ENCODE measurements at places on chromosomes 11 and 22. TPM values are rescaled to one million over a fixed set of nuclear protein-coding genes. Genes with fewer than 3 reads are reported as not detected.

- no peak overlapping the region for H3K27ac ChIP-seq
- H3K36me3 ChIP-seq, result no peaks in the 10 kb centered on the region
- DNase-seq, result no peak
- H3K4me1 ChIP-seq, result no peaks in the 10 kb centered on the region
- no peak overlapping the region for H3K4me3 ChIP-seq
These were observed 136.8 kb downstream of the KIF18A start for GRCh38 chr11:27971171-27971570.

DNA sequence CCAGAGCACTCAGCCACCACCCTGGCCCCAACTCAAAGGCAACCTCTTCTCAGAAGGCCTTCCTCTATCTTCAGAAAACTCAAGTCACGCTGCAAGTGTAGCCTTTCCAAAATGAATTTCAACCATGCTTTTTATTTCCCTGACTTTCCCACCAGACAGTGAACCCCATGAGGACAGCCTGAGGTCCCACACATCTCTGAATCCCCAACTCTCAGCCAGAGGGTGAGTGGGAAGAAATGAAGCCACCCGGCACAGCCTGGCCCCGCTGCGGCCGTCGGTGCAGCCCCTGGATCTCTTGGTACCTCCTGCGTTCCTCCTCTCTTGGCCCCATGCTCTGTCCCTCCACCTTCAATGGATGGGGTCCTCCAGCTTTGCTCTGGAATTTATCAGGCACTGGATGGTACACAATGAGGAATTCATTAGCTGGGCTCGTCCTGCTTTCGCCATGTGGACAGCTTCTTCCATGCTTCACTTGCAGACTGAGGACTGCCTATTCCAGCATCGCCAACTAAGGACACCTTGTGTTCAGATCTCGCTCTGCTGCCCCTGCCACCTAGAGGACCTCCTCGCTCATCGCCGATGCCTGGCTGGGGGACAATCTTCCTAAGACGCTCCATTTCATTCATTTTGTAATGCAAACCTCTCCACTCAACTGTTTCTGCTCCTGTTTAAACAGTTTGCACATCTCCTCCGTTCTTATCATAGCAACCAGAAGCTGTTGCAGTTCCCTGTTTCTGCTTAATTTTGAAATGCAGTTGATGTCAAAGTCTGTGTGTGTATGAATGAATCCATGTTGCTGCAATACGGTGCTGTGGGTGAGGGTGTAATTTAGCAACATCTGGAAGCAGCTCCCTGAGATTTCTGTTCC lies 672.1 kb downstream of the TBC1D22A start:
- DNase-seq, result no peak
- H3K4me3 ChIP-seq, result no peak overlapping the region
- no peaks in the 10 kb centered on the region for H3K4me1 ChIP-seq

- no peak overlapping the region for H3K27ac ChIP-seq
- no peaks in the 10 kb centered on the region for H3K36me3 ChIP-seq
- no peak overlapping the region for H3K4me3 ChIP-seq
- H3K27me3 ChIP-seq, result no peaks in the 10 kb centered on the region
- H3K4me1 ChIP-seq, result no peaks in the 10 kb centered on the region
- no peak for DNase-seq
These were observed 27.9 kb downstream of the OR9I1 start for GRCh38 chr11:58097437-58097836.

DNHD1 gene
- total RNA-seq, result 24.1 TPM

- DNase-seq, result no peak
- H3K4me3 ChIP-seq, result peak overlapping the region; percentile 93
- peak overlapping the region; percentile 99 for H3K27ac ChIP-seq
- H3K27me3 ChIP-seq, result no peaks in the 10 kb centered on the region
- H3K36me3 ChIP-seq, result no peaks in the 10 kb centered on the region
These were observed 2.2 kb downstream of the YAP1 start for GRCh38 chr11:102112509-102112821.

DNA sequence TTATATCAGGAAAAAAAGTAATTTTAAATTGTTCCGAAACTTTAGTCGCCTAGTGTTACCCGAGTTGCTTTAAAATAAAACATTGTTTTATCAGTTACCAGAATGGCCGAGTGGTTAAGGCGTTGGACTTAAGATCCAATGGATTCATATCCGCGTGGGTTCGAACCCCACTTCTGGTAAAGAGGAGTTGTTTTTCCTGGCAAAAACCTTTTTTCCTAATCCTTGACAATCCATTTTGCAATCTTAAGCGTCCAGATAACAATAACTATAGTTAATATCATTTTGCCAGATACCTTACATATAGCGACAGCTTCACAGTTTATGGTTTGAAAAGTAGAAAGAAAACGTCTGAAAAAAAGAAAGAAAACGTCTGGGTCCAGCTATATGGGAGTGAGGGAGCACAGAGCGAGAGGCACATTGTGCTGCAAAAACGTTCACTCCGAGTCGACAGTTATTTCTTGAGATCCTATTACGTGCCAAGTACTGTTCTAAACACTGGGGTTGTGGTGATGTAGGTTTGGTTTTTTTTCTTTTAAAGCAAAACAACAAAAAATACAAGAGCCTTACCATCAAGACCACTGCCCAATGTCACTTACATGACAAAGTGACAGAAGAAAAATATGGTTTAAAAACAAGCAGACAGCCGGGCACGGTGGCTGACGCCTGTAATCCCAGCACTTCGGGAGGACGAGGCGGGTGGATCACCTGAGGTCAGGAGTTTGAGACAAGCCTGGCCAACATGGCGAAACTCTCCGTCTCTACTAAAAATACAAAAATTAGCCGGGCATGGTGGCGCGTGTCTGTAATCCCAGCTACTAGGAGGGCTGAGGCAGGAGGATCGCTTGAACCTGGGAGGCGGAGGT lies 40.6 kb downstream of the OR4D9 start:
- H3K27me3 ChIP-seq, result no peaks in the 10 kb centered on the region
- H3K4me1 ChIP-seq, result no peaks in the 10 kb centered on the region
- peak overlapping the region; percentile 93 for H3K4me3 ChIP-seq
- no peak for DNase-seq

CD6 gene
- 2.2 TPM for total RNA-seq

DNA sequence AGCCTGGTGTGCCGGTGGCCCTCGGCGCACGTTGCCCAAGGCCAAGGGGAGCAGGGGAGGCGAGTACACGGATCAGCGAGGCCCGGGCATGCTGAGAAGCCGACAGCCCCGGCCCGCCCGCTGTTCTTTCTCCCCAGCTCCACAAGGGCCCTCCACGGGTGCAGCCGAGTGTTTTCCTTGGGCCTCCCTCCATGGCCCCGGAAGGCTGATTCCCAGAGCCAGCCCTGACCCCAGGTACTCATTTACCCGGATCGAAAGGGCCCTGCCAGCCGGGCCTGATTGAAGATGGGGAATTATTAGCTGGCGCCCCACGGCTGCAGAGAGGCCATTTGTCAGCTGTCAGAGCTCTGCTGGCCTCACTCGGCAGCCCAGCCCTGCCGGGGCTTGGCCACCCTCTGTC lies 53.1 kb downstream of the WNT7B start:
- no peak overlapping the region for H3K4me3 ChIP-seq
- H3K4me1 ChIP-seq, result no peaks in the 10 kb centered on the region
- no peaks in the 10 kb centered on the region for H3K27me3 ChIP-seq
- DNase-seq, result no peak
- no peaks in the 10 kb centered on the region for H3K36me3 ChIP-seq
- no peak overlapping the region for H3K27ac ChIP-seq

GRM5 gene
- total RNA-seq, result 3.4 TPM

- H3K27me3 ChIP-seq, result no peaks in the 10 kb centered on the region
- DNase-seq, result no peak
- no peaks in the 10 kb centered on the region for H3K4me1 ChIP-seq
- H3K27ac ChIP-seq, result no peak overlapping the region
These were observed 22.0 kb downstream of the IFT27 start for GRCh38 chr22:36753916-36754315.

- no peak overlapping the region for H3K4me3 ChIP-seq
- H3K27me3 ChIP-seq, result no peaks in the 10 kb centered on the region
- no peaks in the 10 kb centered on the region for H3K36me3 ChIP-seq
These were observed 312.2 kb upstream of the C11orf87 start for GRCh38 chr11:109109571-109110315.

DNA sequence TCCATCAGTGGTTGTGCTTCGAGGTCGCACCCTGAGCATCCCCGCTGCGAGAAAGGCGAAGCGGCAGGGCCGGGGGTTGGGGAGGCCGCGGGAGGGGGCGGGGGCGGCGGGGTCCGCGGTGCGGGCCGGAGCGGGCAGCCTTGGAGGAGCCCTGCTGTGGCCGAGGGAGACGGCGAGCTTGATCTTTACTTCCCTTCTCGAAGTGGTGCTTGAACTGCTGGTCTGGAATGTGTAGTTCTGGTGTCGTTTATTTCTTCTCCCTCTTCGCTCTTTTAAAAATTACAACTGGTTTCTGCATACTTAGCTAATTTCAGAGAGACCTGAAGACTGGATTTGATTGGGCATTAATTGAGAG lies 1.1 kb downstream of the APLP2 start:
- no peaks in the 10 kb centered on the region for H3K36me3 ChIP-seq
- peak overlapping the region; percentile 100 for H3K27ac ChIP-seq
- H3K4me3 ChIP-seq, result peak overlapping the region; percentile 90
- no peaks in the 10 kb centered on the region for H3K27me3 ChIP-seq
- peaks cover 2% of the 10 kb centered on the region for H3K4me1 ChIP-seq
- peak; percentile 77 for DNase-seq

GRCh38 chr11:126547161-126547560 lies 191.7 kb downstream of the ST3GAL4 start:
- H3K4me1 ChIP-seq, result no peaks in the 10 kb centered on the region
- no peak for DNase-seq
- H3K4me3 ChIP-seq, result no peak overlapping the region
- H3K27me3 ChIP-seq, result no peaks in the 10 kb centered on the region

KCNJ1 gene
- 0.19 TPM for total RNA-seq

TUBGCP6 gene
- 49.5 TPM for total RNA-seq

GRCh38 chr11:30150425-30150824 lies 80.4 kb upstream of the FSHB start:
- no peak overlapping the region for H3K27ac ChIP-seq
- no peak overlapping the region for H3K4me3 ChIP-seq
- H3K4me1 ChIP-seq, result no peaks in the 10 kb centered on the region
- no peak for DNase-seq

- peak; percentile 31 for DNase-seq
- no peak overlapping the region for H3K27ac ChIP-seq
- no peaks in the 10 kb centered on the region for H3K4me1 ChIP-seq
- no peaks in the 10 kb centered on the region for H3K36me3 ChIP-seq
- no peak overlapping the region for H3K4me3 ChIP-seq
These were observed 14.1 kb downstream of the IGLL5 start for GRCh38 chr22:22901578-22902218.

SCN3B gene
- 0.16 TPM for total RNA-seq

CRYBB2 gene
- 0.45 TPM for total RNA-seq

DNA sequence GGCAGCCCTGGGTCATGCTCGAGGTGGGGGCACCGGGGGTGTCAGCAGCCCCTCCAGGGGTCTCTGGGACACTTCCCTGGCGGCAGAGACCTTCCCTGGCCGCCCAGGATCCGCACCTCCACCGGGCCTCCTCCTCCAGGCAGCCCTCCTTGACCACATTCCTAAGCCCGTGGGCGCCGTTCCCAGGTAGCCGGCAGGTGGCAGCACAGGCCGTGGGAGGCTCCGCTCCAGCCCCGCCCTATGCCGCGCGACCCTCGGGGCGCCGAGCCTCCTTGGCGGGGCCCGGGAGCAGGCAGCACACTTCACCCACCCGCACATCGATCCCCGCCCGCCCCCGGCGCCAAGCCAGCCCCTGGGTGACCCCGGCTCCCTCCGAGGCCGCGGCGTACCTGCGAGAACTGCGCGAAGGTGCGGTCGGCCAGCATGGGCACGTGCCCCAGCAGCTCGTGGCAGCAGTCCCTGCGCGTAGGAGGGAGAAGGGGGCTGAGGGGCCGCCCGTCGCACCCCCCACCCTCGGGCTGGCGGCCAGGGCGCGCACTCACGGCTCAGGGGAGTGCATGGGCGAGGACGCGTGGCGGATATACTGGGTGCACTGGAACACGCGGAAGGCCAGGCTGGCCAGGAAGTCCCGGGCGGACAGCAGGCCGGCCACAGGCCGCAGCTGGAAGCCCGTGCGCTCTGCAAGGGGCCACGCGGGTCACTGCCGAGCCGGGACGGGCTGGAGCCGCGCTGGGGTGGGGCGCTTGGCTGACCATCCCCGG lies 5.3 kb upstream of the INS start:
- no peak overlapping the region for H3K27ac ChIP-seq
- DNase-seq, result no peak
- H3K27me3 ChIP-seq, result no peaks in the 10 kb centered on the region
- H3K36me3 ChIP-seq, result no peaks in the 10 kb centered on the region
- H3K4me3 ChIP-seq, result no peak overlapping the region

GRCh38 chr11:115112754-115113153 lies 391.5 kb downstream of the CADM1 start:
- no peaks in the 10 kb centered on the region for H3K36me3 ChIP-seq
- H3K27me3 ChIP-seq, result no peaks in the 10 kb centered on the region
- H3K4me3 ChIP-seq, result no peak overlapping the region

DNA sequence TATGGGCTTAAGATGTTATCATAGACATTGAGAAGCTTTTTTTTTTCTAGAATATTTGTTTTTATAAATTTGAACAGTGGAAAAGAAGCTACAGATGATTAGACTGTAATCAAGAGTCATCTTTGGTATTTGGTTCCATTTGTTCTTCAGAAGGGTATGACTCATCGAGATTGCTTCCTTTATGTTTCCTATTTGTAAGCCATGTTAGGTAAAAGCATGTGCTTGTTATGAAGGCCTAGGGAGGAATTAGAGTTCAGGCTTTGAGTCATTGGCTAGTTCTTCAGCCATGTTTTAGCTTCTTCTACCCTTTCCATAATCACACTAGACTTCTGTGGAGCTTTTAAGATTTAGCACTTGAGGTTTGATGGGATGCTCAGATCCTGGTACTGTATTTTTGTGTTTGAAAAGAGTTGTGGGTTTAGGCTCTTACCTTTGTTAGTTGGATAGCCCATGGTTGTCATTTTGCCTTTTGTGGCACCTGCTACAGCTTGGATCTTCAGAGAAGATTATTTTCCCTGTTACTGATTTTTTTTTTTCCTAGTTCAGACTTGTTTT lies 44.3 kb downstream of the POLD3 start:
- no peak overlapping the region for H3K27ac ChIP-seq
- DNase-seq, result no peak
- H3K4me1 ChIP-seq, result peaks cover 2% of the 10 kb centered on the region

- H3K27me3 ChIP-seq, result no peaks in the 10 kb centered on the region
- no peak overlapping the region for H3K4me3 ChIP-seq
- no peaks in the 10 kb centered on the region for H3K36me3 ChIP-seq
- no peak for DNase-seq
- no peak overlapping the region for H3K27ac ChIP-seq
These were observed 873.6 kb downstream of the OPCML start for GRCh38 chr11:132658696-132659095.

GAB4 gene
- total RNA-seq, result not detected

OLFML1 gene
- total RNA-seq, result 41.0 TPM

WBP2NL gene
- 2.9 TPM for total RNA-seq

TRIM64 gene
- not detected for total RNA-seq

TSKU gene
- 31.5 TPM for total RNA-seq

HEPN1 gene
- 0.51 TPM for total RNA-seq

GRCh38 chr22:46592390-46592872 lies 27.8 kb upstream of the GRAMD4 start:
- no peaks in the 10 kb centered on the region for H3K4me1 ChIP-seq
- no peaks in the 10 kb centered on the region for H3K27me3 ChIP-seq
- peak; percentile 78 for DNase-seq
- no peaks in the 10 kb centered on the region for H3K36me3 ChIP-seq
- no peak overlapping the region for H3K27ac ChIP-seq

- H3K27me3 ChIP-seq, result no peaks in the 10 kb centered on the region
- no peaks in the 10 kb centered on the region for H3K36me3 ChIP-seq
- H3K4me1 ChIP-seq, result no peaks in the 10 kb centered on the region
- H3K4me3 ChIP-seq, result no peak overlapping the region
- H3K27ac ChIP-seq, result peak overlapping the region; percentile 28
- no peak for DNase-seq
These were observed 53.6 kb upstream of the LYVE1 start for GRCh38 chr11:10622108-10622507.

All from aorta (tissue), 5 donors.